ENCODE measurements at places on chromosomes 12 and 14.

DNA sequence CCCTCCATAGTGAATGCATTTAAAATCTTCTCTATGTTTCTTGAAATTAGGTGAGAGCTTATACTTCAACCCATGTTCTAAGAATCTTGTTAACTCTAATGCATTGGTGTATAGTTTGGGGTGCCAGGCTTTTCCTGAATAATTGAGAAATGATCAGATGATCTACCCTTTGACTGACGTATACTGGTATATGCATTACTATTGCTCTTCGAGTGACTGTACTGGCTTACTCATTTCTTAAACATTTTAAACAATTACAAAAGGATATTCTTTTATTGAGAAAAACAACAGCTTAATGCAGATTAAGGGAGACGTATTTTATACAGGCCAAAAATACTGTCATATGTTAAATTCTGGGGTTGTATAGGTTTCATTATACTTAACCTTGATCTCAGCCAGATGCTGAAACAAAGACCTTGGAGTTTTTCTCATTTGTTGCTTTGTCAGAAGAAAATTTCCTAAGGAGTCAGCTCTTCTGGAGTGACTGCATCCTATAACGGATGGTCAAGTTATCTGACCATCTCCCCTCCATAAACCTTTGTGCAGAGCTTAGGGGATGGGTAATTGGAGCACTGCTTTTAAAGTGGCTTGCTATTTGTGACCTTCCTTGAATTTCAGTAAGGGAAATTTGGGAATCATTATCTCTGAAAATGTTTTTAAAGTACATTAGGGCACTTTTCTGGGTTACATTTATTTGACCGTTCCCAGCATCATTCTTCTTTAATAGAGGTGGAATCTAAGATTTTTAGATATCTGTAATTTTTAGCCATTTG, 507.6 kb downstream of the PCNX1 start:
- no peak for DNase-seq

DNA sequence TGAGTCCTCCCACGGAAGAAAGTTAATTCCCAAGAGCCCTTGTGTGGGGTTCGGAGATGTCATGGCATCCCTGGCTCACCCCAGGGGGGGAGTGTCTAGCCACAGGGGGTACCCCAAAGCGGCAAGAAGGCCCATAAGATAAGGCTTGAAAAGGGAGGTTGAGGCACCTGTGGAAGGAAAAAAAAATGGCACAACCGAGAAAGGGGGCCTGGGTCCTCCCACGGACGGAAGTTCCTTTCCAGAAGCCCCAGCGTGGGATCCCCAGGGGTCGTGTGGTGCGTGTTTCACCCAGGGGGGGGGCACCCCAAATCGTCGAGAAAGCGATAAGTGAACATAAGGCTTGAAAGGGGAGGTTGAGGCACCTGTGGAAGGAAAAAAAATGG, 266.7 kb downstream of the ALG10 start:
- no peak for DNase-seq

GRCh38 chr12:12094481-12094880, 23.7 kb downstream of the BCL2L14 start:
- no peak for DNase-seq

DNA sequence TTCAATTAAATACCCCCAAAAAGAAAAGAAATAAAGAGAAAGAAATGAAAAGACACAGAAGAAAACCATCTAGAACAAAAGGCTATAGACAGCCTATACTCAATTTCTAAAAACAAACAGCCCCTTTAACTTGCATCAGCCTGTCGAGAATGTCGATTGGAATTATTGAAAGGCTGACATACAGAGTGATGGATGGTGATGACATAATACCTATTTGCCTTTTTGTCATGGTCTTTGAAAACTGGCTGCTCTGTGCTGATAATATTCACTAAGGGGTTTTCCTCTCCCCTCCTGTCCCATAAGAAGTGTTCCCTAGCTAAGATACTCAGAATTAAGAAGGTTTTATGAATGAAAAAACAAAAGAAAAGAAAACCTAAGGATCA, 393.7 kb downstream of the SOX5 start:
- no peak for DNase-seq

DNA sequence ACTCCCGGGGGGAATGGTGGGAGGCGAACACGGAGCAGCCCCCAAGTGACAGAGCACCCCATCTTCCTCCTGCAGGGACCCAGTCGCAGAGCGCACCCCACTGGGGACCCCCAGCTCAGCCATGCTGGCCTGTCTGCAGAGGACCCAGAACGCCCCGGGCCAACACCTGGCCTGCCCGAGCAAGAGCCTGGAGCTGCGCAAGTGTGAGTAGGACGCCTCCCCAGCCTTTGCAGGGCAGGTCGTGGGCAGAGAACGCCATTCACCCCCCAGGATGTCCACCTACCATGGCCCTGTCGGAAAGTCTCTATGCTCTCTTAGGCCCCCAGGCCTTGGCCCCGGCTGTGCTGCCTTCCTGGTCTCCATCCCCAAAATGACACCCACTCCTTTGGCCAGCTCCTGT, 30.4 kb downstream of the FAM222A start:
- DNase-seq = no peak

DNA sequence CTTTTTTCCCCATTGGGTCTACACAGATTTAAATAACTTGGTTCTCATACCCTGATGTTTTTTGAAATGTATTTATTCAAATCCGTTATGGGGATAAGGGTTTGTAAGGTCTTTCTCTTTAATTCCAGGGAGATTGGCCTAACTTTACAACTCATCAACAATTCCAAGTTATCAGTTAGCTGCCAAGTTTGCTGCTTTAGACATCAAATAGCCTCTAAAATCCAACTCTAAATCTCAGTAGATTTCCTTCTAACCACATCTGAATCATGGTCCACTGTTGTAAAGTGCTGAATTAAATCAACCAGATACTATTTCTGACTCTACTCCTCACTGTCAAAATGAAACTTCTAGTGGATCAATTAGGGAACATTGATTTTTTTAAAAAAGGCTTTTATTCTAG, 364.1 kb upstream of the E2F7 start:
- no peak for DNase-seq

DNA sequence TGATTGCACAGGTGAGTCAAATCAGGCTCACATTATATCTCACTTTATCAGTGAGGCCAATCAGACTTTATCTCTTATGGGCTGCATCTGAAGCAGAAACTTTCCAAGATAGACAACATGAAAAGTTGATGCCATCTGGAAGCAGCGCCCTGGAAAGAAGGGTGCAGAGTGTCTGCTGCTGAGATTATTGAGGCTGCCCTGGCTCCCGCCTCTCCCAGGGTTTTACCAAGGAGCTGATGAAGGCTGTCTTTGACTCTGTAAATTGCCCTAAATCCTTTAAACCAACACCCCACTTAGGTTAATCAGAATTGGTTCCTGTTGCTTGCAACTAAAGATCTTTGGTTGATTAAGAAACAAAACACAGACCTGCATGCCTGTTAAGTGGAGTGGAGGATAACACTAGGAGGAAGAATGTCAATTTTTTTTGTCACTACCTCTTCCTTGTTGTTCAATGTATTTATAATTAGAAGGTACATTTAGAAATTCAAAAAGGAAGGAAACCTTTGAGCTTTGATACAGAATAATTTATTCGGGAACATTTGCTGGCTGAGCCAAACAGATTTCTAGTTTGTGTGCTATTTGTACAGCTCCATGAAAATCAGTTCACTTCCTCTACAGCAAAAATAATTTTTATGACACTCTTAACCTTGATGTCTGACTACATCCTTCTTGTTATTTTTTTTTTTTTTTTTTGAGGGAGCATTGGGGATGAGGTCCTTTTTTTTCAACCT, 104.1 kb downstream of the VEZT start:
- no peak for DNase-seq

- no peak for DNase-seq
Measured at GRCh38 chr14:104220215-104221070, 82.1 kb downstream of the KIF26A start.

DNA sequence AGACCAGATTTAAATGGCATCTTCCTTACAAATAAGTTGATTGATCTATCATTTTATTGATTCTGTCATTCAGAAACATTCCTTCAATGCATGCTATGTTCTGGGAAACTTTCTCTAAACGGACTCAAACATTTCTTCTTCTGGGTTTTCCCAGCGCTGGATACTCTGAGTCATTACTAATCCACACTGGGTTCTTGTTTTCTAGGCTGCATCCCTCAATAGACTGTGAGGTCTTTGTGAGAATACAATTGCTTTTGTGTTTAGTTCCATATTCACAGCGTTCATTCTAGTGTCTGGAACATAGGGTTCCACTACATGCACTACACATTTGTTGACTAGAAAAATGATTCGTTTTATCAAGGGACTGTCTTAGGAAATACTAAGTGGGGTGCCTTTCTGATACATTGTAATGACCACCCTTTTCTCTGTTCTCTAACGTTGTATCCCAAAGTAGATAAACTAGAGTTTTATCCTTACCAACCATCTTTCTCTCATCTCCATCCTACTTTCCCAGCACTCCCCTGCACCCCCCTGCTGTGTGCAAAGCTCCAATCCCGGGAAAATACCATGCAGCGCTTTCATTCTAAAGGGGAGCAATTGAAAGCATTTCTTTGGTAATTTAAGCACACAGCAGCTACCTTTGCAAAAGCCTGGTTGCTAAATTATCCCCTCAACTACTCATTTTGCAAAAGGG, 878.7 kb downstream of the DIO2 start:
- DNase-seq = no peak

GRCh38 chr12:38892976-38893375, 12.4 kb downstream of the CPNE8 start:
- no peak for DNase-seq

DNA sequence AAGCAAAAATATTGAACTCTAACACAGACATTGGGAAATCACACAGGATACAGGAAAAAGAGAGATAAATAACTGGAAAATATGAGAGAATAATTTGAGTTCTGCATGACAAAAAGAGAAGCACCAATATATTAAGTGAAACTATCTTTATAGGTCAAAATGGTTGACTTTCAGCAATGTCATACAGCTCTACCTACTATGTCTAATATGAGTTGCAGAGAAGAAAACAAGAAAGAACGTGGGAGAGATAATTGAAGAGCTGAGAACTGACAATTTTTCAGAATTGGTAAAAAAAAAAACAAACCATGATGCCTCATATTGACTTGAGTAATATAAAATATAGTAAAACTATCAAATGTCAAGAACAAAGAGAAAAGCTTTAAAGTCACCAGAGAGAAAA, 221.7 kb downstream of the BCL11B start:
- no peak for DNase-seq

GRCh38 chr14:53646925-53647324, 309.7 kb downstream of the BMP4 start:
- DNase-seq = no peak

DNA sequence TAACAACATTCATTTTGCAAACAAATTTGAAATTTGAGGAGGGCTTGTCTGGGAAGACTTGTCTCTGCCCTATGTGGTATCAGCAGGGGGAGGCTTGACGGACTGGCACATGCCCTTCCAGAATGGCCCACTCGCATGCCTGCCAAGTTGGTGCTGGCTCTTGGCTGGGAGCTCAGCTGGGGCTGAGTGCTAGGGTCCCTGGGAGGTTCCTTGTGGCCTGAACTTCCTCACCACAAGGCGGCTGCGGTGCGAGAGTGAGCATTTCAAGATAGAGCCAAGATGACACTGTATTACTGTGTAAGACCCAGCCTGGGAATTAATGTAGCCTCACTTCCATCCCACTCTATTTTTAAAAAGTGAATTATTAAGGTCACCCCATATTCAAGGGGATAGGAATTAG, 271.6 kb upstream of the PLEKHG7 start:
- DNase-seq = no peak

DNA sequence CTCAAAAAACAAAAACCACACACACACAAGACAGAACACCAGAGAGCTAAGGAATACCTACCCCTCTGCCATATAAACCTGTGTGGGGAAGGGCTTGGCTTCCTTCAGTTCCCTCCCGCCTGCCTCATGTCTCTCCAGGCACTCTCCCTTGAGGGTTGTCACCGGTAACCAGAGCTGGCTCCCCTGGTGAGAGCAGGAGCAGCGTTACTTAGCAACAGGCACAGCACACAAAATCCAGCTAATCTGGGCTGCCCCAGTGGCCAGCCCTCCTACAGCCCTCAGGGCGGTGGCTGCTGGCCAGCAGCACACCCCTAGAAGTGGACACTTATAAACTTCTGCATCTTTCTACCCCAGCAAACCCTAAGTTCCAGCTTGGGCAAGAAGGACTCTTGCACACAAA, 21.6 kb upstream of the NR4A1 start:
- no peak for DNase-seq

DNA sequence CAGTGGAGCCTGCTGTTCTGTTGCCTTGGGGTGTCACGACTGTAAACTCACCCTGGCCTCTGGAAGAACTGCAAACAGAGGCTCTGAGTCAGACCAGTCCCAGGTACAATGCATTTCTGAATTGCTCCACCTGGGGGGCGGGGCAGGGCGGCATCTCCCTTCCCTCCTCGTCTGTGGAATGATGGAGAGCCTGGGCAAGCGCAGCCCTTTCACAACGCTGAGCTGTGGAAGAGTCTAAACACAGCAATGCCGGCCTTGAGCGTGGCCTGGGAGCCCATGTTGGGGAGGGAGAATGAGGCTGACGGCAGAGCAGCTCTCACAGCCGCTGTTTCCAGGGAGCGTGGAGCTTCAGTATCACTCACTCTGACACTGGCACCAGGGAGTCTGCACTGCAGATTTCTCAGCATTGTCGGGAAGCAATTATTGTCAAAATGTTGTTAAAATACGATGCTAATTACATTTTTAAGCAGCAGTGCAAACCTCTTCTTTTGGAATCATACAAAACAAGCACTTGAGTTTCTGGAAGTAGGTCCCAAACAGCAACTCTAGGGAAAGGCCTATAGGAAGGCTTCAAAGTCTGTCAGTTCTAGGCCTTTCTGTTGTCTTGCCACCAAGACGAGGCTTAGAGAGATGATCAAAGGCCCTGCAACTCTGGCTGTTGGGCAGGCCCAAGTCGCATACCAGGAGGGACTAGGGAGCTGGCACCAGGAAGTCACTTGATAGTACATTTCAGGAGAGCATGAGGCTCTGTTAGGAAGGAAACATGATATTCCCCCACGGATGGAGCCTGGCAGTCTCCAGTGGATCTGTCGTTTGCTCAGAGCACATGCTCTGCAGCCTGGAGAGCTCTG, 244.0 kb upstream of the FKBP4 start:
- no peak for DNase-seq

GRCh38 chr12:66852091-66852490, 173.2 kb upstream of the GRIP1 start:
- no peak for DNase-seq

DNA sequence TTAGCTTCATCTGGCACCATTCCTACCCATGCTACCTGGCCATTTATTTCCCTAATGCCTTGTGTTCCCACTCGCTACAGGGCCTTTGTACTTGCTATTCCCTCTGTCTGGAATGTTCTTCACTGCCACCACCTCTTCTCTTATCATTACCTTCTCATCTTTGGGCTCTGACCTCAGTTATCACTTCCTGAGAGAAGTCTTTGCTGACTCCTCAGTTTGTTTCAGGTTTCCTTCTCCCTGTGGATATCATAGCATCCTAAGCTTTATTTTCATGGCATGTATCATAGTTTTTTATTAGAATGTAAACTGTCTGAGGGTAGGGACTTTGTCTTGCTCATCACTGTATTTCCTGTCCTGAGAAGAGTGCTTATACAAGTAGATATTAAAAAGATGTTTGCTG, 29.7 kb downstream of the SPATS2 start:
- DNase-seq = no peak
